NCI-H510A (cell line): ENCODE measurements at places on chromosomes 11 and 22.

GRCh38 chr11:65132988-65133700 is 1.2 kb downstream of the SYVN1 start:
- DNase-seq, result peak; percentile 66

DNA sequence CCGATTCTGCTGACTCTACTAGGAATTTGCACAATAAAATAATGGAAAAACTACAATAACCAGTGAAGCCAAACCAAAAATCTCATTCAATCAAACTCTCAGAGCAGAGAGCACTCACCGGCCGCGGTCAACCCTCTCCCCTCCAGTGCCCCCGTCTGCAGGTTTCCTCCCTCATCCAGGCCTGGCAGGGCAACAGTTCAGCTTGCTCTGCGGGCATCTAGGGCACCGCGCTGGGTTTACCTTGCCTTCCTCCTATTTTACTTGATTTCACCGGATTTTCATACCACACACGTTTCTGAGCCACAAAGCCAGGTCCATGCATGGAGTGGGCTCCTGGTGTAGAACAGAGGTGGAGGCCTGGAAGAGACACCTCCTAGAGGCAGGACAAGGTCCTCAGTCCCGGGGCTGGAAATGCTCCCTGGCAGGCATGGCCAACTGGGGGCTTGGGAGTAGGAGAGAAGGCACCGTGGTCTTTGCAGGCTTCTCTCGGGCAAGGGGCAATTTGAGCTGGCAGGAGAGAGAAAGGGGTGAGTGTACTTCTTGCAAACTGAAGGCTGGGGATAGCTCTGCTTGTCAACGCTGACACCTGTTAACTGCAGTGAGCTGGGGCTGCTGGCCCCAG is 938.4 kb downstream of the BRD1 start:
- no peak for DNase-seq

DNA sequence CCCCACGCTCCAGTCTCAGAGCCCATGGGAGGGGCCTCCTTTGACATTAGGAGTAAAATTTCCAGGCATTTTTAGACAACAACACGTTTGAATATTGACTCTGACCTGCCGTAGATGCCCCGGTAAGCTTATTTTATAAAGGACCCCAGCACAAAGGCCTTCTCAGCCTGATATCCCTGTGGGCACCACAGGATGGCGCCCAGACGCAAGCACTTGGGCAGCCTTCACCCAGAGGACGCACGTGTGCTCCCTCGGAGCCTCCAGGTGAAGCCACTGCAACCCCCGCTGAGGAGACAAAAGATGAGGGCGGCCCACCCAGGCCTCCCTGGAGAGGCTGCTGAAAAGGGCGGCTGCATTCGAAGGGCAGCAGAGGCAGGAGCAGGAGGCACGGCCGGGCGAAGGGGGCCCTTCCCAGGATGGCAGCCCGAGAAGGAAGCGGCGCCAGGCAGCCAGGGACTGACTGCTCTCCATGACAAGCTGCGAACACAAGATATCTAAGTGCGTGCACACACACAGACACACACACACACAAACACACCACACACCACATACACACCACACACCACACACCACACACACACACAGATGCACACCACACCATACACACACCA is 15.2 kb upstream of the TH start:
- DNase-seq, result peak; percentile 19

DNA sequence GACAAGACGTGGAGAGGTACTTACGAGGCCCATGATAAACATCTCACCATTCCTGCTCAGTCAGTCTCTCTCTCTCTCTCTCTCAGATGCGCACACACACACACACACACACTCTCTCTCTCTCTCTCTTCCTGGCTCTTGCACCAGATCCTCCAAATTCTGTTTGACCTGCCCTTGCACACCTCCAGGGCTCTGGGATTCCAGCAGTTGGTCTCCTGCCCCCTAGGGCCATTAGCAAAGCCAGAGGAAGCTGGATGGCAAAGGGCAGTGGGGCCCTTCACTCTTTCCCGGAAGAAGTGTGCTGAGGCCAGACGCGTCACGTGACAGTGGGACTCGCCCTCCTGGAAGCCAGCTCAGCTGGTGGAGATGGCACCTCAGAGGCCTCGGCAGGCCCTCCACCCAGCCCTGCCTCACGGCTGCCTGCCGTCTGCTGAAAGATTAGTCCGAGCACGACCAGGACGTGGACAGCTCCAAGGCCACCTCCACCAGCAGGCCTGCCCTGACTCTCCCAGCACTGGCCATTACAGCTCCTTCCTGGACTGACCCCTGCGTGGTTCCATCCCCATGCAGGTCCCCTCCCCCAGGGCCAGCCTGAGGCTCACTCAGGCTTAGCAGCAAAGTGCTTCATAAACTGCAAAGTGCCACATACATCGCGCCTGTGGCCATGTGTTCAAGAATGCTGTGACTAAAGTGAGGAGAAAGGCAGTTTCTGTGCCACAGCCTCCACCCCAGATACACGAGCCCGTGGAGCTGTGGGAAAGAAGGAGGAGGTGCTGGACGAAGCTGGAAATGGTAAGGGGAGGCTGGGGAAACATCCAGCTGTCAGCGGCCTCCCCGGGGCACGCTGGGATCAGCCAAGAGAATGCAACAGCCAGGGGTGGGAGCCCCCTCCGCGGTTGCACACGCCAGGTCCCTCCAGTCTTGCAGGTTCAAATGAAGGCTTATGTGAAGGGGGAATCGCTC is 3.7 kb downstream of the PDGFB start:
- peak; percentile 41 for DNase-seq

DNA sequence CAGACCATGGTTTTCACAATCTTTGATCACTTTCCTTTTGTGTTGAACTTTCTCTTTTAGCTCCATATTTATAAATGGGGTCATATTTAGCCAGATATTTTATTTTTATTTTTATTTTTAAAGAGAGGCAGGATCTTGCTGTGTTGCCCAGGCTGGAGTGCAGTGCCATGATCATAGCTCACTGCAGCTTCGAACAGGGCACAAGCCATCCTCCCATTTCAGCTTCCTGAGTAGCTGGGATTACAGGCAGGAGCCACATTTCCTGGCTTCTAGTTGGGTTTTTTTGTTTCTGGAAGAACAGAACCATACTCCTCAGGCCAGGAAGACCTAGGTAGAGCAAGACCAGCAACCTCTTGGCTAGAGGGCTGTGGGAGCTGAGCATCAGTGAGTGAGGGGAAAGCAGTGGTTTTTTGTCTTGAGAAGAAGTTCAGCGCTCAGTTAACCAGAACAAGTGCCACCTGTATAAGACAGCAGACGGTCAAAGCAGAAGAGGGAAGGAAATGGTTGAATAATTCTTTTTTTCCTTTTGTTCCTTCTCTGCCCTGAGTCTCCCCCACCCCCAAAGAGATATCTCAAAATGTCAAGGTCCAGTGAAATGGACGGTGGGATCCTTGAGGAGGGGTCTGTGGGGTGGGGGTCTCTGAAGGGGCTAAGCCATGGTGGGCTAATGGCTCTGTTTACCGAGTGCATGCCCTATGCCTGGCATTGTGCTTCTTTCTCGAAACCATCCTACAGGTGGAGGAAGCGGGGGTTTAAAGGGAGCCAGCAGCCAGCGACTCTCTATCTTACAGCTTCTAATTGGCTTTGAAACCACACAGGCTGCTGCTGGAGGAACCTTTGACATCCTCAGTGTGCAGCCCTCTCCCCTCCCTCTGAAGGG is 63.0 kb downstream of the PTPRJ start:
- DNase-seq, result no peak

DNA sequence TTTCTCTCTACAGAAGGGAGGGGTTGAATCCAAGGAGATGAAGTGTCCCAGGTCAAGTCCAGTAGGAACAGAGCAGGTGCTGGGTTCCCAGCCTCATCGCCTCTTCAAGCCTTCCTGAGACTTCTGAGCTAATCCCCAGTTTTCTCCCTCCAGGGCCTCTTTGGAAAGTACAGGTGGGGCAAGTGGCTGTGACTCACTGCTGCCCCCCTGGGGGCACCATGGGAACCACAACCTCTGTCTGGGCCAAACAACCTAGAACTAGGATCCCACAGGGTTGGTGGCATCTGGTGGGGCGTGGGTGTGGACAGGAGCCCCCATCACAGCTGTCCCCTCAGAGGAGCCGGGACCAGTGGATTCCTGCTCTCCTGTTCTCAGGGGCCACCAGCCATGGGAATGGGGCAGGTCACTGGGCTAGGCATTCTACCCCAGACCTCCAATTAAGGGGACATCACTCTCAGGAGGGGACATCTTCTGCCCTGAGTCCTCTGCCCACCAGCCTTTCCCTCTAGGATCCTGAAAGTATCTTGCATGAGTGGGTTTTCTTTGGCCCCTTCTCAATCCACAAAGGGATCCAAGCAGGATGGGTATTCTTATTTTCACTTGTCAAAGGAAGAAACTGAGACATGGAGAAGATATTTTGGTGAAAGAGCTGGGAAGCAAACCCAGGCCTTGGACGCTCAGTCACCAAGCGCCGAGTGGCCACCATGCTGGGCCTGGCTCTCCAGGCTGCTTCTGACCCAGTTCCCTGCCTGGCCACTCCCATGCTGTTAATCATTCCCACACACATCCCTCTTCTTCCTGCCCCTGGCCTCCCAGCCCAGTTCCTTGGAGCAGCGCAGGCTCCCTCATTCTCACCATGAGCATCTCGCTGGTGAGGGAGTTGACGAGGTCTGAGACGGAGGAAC is 23.8 kb downstream of the LRRC10B start:
- peak; percentile 66 for DNase-seq

DNA sequence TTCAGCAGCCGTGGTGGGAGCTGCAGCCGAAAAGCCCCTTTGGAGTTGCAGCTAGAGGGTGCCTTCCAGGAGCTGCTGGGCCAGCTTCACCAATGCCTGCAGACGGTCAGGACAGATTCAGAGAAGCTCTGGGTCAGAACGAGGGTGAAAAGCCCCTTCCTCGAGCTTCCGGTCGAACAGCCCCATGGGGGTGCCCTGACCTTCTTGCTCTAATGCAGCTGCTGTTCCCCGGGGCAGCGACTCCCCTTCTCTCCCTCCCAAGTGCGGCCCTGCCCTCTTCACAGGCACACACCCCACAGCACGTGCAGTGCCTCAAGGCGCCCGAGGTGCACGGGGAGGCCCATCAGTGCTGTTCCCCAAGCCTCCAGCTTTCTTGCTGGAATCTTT is 9.6 kb upstream of the IFITM3 start:
- DNase-seq, result no peak

DNA sequence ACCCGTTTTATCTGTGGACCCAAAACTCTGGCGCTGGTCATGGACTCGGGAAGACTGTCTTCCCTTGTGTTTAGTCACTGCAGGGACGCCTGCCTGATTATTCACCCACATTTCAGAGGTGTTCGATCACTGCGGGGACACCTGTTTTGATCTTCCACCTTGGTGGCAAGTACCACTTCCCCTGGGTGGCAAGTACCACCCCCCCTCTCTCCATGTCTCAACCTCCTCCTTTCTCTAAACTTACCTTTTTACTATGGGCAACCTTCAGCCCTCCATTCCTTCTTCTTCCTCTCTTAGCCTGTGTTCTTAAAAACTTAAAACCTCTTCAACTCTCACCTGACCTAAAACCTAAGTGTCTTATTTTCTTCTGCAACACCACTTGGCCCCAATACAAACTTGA is 1.9 kb upstream of the NDUFC2 start:
- DNase-seq, result no peak

DNA sequence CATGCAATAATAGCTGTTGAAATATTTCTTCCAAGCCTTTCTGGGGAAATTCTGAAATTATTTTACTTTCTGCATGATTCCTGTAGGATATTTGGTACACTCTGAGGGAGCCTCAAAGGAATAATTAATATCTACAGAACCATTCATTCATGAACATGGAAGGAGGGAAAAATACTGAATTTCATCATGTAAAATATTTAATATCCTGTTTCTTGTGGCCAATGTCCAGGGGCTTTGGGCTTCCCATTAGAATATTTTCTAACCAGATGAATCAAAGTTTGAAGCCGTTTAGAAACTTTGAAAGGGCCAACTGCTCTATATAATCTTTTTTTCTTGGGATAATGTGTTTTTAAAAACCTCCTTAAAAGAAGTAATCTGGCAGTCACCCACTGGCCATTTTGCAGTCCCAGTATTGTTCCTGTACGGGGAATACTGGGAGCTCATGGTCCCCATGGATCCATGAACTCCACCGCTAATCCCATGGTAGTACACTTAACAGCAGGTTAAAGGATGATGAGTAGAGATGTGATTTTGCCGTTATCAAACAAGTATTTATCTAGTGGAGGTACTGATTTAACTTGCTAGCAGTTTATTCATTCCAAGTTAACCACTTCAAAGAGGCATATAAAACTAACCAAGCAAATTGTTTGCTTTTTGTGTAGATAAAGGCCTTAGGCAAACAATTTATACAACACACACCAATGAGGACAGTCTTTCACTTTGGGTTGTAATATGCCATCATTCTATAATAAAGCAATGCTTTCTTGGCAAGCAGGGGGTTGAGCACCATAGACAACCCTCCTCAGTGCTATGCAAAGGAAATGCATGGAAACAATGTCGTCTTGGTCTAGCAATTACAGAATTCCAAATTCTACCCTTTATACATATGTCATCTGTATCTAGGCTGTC is 34.5 kb upstream of the BLID start:
- no peak for DNase-seq

DNA sequence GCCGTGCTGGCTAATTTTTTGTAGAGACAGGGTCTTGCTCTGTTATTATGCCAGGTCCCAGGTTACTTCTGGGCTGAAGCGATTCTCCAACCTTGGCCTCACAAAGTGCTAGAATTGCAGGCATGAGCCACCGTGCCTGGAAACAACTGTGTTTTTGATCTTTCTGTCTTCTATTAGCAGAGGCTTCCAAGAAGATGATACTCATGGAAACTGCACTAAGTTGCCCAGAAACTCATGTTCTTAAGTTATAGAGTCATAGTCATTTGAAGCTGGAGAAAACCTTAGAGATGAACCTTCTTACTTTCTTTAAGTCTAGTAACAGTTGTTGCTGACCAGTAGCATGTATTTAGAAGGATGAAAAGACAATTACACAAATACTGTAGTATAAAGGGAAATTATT is 37.1 kb upstream of the HSPA8 start:
- DNase-seq, result no peak

GRCh38 chr11:111378861-111379601 is at the start of gene POU2AF1:
TSS of gene POU2AF1 (minus strand) at chr11:111379275. CDS start at chr11:111379177, 98 bp downstream.
- peak; percentile 4 for DNase-seq

DNA sequence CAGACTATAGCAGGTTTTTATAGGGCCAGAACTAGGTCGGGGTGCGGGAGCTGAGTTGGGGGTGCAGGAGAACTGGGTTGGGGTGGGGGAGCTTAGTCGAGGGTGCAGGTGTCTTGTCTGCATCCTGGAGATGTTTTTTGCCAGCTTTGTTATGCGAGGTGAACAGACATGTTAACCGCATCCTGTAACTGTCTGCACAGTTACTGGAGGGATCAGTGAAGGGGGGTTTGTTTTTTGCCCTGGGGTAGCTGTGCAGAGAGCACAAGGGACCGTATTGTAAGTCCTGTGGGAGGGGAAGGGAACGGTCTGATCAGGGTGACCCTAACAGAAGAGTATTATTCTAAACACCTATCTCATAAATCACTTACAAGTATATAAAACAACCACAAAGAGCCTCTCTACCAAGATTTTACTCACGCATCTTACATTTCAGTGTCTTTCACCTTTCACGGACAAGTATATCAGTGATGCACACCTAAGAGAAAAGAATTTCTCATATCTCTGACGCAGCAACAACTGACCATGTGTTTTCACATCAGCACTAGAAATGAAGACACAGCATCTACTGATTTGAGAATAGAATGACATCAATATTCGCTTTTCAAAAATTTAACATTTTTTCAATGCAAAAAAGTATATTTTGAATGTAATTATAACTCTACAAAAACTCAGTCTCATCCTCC is 20.8 kb downstream of the ZNF195 start:
- no peak for DNase-seq
